Karpas-422 (cell line): ENCODE measurements at places on chromosomes 3 and 15.

- DNase-seq, result no peak
Observed at GRCh38 chr3:124579641-124580040, 150.6 kb upstream of the UMPS start.

GRCh38 chr3:161305095-161305991, 66.0 kb downstream of the SPTSSB start:
- DNase-seq, result peak; percentile 66

DNA sequence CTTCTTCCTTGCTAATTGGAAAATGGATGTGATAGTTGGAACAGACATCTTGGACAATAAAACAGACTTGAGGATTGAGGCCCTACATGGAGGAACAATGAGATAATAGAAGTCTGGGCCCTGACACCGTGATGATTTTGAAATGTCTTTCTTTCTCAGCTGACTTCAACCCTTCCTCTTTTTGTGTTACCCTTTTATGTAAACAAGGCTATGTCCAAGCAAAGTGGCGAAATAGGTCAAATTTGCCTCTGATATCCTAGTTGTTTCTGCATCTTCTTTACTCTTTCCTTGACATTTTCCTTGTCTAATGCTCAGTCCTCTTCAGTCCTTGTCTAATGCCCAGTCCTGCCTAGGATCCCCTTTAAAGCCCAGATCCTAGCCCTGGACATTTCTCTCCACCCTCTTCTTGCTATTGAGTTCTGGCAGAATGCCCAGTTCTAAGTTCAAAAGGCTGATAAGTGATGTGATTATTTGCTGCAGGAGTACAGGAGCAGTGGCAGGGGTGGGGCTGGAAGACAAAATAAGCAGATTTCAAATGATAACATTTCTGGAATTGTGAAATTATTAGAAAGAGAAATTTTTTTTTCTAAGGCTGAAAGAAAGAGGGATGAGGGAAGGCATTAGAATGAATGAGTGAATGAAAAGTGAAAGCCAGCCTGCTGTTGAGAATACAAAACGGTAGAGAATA, 6.5 kb upstream of the VPS8 start:
- no peak for DNase-seq

- no peak for DNase-seq
Observed at GRCh38 chr3:35664460-35664919, 25.2 kb downstream of the ARPP21 start.

DNA sequence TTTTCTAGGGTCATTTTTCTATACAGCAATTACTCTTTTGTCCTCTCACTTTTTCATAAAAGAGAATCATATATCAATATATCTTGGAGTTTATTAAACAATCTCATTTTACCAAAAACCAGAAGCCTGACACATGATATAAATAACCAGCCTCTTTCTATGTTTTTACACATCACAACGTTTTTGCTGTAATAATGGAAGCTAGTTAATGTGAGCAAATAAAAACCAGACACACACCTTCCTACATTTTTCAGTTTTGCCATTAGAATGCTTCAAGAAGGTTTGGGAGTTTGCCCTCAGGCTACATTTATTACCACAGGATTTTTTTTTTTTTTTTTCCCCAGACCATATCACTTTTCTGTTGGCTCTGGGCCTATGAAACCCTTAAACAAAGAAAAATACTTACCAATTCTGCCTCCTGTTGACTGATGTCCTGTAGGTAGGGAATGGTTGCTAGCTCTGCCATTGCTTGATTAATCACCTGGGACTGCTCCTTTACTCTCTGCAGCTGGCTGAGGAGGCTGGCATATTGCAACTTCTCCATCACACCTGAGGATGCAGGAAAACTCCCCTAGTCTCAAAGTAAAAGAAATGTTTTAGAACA, 165.5 kb downstream of the ECT2 start:
- DNase-seq, result no peak

- DNase-seq, result no peak
Observed at GRCh38 chr3:143237077-143237627, 117.6 kb downstream of the CHST2 start.

- no peak for DNase-seq
Observed at GRCh38 chr15:48976444-48977088, 12.8 kb upstream of the SHC4 start.

GRCh38 chr3:122560680-122561079, 3.4 kb downstream of the PARP9 start:
- peak; percentile 91 for DNase-seq

DNA sequence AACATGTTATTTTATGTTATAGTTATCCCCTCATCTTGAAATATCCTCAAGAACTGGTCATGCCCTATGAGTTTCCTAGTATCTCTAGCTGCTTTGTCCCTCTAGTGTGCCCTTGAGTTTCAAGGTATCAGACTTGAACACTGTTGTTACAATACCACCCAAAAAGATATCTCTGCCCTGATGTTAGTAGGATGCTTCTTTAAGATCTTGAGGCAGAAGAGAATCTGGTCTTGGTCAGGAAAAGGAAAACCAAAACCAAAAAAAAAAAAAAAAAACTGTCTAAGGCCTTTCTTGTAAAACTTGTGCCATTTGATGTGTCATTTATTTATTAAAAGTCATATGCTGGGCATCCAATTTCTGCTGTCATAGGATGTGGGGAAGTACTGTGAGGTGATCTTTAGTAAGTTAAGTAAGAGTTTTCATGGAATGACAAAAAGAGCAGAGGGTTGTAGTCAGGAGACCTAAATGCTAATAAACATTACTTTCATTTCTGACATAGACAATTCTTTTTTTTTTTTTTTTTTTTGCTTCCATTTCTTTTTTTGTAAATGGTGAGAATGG, 229.7 kb downstream of the NECTIN3 start:
- DNase-seq, result no peak

DNA sequence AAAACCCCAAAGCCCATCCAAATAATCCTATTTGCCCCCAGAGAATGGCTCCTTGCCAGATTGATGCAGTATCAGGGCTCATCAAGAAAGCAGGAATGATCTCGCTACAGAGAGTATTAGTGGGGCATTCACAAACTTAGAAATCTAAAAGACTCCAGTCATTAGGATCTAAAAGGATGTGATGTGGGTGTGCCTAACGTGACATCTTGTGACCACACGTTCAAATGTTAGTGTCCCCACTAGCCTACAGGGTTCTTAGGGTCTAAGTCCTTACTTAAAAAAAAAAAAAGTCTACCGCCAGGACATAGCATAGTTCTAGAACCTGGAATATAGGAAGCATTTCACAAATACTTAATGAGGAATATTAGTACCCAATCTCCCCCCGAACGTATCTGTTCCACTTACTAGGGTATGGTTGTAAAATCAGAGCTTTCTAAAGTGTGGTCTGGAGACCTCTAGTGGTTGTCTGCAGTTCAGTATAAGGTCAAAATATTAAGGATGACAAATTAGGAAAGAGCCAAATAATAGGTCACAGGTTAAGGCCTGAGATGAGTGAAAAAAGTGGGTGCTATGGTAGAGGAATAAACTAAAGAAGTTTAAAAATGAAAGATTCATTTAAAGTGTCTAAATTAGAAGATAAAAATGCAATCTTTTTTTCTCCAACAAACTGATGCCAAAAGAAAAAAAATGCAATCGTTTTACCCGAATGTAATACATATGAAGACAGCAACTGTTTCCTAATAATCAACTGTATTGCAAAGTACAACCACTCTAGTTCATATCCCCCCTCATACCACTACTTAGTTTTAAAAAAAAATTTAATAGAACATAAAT, 4.2 kb upstream of the CHRM5 start:
- peak; percentile 73 for DNase-seq

GRCh38 chr3:79765911-79766310, 1.9 kb downstream of the ROBO1 start:
- DNase-seq, result no peak

DNA sequence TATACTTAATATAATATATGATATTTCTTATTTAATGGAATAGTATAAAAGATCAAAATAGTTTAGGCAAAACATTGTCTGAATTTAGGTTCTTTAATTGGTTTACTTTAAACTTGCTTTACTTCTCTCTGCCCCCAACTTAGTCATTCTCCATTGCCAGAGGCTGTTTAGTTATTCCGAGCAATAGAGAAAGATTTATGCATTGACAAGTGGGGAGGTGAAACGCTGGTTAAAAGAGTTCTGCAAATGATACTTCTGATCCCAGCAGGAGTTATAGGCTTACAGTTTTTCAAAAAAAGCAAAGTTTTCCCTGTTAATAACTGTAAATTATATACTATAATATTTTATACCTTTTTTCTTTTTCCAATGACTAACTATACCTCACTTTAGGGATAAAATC, 145.4 kb downstream of the EPHA3 start:
- no peak for DNase-seq

DNA sequence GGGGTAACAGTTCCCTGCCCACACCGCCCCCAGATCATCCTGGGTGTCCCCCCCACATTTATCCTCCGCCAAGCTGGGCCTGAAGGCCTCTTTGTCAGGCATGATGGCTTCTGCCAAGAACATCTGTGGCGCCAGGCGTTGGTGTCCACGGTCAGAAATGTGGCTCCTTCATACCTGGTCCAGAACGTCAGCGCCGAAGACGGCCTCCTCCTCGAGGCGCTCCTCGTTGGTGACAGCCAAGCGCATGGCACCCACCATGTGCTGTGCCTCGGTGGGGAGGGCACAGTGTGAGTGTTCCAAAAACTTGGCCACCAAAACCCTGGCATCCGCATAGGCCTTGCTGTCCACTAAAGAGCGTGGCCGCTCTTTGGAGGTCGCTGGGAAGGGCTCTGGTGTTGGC, 146.5 kb downstream of the NSMCE3 start:
- no peak for DNase-seq

- DNase-seq, result peak; percentile 49
Observed at GRCh38 chr3:41997702-41998550, 36.0 kb upstream of the ULK4 start.

DNA sequence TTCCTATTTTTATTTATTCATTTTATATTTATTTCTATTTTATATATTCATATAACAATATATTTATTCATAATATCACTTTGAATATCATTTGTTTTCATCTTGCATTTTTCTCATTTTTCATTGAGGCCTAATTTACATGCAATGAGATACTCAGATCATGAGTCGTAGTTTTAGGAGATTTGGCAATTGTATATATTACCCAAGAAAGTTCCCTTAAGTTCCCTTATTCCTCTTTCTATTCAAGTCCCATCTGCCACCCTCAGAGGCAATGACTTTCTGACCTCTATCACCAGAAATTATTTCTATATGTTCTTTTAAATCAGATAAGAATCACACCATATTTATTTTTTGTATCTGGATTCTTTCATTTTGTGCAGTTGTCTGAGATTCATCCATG, 329.1 kb upstream of the TPRG1 start:
- no peak for DNase-seq
